Right lobe of liver (tissue), 6 donors: ENCODE measurements at places on chromosomes 2 and 18.

- H3K27me3 ChIP-seq, result no peaks in the 10 kb centered on the region
- H3K4me3 ChIP-seq, result no peak overlapping the region
- H3K27ac ChIP-seq, result no peak overlapping the region
- no peaks in the 10 kb centered on the region for H3K4me1 ChIP-seq
- DNase-seq, result no peak
These were observed 119.8 kb downstream of the AGAP1 start for GRCh38 chr2:235613649-235614048.

- H3K27ac ChIP-seq, result no peak overlapping the region
- DNase-seq, result peak; percentile 5
These were observed 22.6 kb downstream of the POMC start for GRCh38 chr2:25145803-25146202.

DNA sequence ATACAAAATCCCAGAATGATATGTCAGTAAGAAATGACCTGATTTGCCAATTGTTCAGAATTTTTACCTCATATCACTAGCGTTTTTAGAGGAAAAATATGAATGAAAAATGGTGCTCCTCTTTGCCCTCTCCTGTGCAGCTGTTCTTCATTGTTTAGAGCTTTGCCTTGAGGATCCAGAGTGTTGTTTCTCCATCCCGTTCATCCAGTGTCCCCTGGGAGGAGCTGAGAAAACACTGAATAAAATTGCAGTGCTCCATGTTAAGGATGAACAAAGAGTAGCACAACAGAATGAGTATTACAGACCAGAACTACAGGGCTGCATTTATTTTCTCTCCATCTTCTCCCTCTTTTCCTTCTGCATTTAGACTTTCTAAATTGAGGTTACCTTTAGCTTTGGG, 133.1 kb downstream of the ADCYAP1 start:
- no peaks in the 10 kb centered on the region for H3K27me3 ChIP-seq
- no peaks in the 10 kb centered on the region for H3K36me3 ChIP-seq
- no peak overlapping the region for H3K27ac ChIP-seq
- no peak for DNase-seq
- H3K4me3 ChIP-seq, result no peak overlapping the region

GRCh38 chr2:168731616-168732015, 70.8 kb upstream of the NOSTRIN start:
- H3K4me3 ChIP-seq, result no peak overlapping the region
- no peaks in the 10 kb centered on the region for H3K27me3 ChIP-seq
- no peak for DNase-seq

DNA sequence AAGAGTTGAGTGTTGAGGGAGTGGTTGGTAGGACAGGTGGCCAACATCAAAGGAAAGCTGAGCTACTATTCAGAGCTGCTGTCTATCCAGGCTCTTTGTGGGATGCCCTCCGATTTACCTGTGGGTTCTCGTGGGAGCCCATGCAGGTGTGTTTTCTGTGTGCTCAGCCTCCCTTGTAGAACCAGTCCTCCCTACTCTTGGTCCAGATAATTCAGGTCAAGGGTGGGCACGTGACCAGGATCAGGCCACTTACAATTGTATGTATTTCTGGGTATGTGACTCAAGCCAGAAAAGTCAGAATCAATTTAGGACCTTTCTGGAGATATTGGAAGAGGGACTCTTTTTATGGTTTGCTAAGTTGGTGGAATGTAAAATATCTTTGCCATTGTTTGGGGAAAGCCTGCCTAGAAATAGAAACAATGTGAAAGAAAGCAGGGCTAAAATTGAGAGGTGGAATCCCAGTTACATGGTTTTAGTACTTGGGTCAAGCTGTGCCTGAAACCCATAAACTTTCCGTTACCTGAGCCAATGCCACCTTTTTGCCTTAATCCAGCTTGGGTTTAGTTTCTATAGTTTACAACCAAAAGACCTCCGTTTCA, 93.2 kb downstream of the PDCL3 start:
- H3K27ac ChIP-seq, result no peak overlapping the region
- H3K36me3 ChIP-seq, result no peaks in the 10 kb centered on the region
- DNase-seq, result no peak
- no peaks in the 10 kb centered on the region for H3K27me3 ChIP-seq

- H3K27ac ChIP-seq, result no peak overlapping the region
- DNase-seq, result no peak
- H3K36me3 ChIP-seq, result peaks cover 2% of the 10 kb centered on the region
- H3K4me3 ChIP-seq, result no peak overlapping the region
- H3K27me3 ChIP-seq, result no peaks in the 10 kb centered on the region
These were observed 28.2 kb downstream of the UBE2F start for GRCh38 chr2:237995036-237995435.

DNA sequence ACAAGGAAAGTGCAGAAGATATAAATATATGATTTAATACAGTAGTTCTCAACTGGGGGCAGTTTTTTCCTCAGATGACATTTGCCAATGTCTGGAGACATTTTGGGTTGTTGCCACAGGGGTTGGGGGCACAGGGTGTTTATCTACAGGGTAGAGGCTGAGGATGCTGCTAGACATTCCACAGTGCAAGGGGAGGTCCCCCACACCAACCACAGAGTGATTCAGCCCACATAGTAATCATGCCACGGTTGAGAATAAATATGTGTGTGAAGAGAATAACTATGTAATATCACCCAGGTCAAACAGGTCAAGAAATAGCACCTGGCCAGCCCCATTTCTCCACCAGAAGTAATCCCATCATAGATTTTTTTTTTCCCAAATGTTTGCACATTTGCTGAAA, 17.9 kb downstream of the DYSF start:
- no peaks in the 10 kb centered on the region for H3K27me3 ChIP-seq
- no peak overlapping the region for H3K4me3 ChIP-seq
- no peaks in the 10 kb centered on the region for H3K36me3 ChIP-seq
- no peak overlapping the region for H3K27ac ChIP-seq
- no peaks in the 10 kb centered on the region for H3K4me1 ChIP-seq

- no peak overlapping the region for H3K27ac ChIP-seq
- H3K27me3 ChIP-seq, result no peaks in the 10 kb centered on the region
- DNase-seq, result no peak
These were observed 489.5 kb downstream of the IRS1 start for GRCh38 chr2:226310146-226310545.

DNA sequence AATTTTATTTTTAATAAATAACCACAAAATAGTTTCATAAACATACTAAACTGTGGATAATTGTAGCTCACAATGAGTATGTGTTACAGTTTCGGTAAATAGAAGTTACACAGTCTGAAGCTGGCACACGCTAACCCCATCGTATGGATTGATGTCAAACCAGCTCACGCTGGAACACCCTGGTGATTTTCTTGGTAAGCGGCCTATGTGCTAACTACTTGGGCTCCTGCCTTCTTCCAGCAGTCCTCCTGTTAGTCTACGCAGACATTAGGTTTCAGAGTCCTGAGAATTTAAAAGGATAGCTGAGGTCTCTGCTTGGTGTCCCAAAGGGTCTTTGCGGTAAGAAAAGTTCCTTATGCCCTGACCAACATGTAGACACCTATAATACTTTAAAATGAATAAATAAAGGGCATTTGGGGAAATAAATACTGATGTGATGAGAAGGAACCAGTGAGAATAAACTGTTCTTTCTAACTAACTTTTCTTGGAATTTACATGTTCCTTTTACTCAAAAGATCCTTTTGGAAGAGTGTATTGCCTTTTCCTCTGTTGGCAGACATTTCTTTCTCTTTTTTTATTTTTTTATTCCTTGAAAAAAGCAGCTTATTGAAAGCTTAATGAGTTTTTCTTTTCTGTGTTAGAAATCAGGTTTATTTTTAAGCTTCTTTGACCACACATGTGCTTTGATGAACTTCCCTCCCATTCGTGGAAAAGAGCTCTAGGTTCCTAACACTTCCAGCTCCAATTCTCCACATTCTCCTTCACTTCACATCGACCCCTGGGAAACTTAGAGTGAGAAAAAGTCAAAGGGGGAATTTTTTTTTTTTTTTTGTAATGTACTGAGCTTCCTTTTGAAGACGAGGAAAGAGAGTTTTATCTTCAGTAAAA, 322.2 kb downstream of the IRS1 start:
- no peaks in the 10 kb centered on the region for H3K27me3 ChIP-seq
- no peak overlapping the region for H3K27ac ChIP-seq
- no peak for DNase-seq
- H3K36me3 ChIP-seq, result no peaks in the 10 kb centered on the region

- H3K27ac ChIP-seq, result no peak overlapping the region
- peaks cover 4% of the 10 kb centered on the region for H3K4me1 ChIP-seq
- DNase-seq, result no peak
- no peaks in the 10 kb centered on the region for H3K27me3 ChIP-seq
- no peak overlapping the region for H3K4me3 ChIP-seq
These were observed 161.0 kb downstream of the IRS1 start for GRCh38 chr2:226638576-226638975.

DNA sequence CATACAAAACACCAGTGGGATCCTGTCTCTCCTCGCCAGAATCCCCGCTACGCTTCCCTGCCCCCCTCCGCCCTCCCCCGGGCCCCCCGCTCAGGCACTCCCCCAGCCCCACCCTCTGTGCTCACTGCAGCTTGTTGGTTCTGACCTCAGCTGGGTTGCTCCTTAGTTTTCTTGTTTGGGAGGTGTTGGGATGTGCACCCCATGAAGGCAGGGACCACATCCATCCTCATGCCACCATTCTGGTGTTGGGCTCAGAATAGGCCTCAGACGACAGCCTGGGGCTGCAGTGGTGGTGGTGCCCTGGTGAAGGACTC, 4.6 kb downstream of the SNED1 start:
- no peak overlapping the region for H3K4me3 ChIP-seq
- DNase-seq, result no peak
- H3K27me3 ChIP-seq, result no peaks in the 10 kb centered on the region
- H3K4me1 ChIP-seq, result peaks cover 28% of the 10 kb centered on the region
- H3K27ac ChIP-seq, result no peak overlapping the region

- no peak overlapping the region for H3K27ac ChIP-seq
- H3K4me3 ChIP-seq, result no peak overlapping the region
- no peaks in the 10 kb centered on the region for H3K27me3 ChIP-seq
- no peaks in the 10 kb centered on the region for H3K4me1 ChIP-seq
- H3K36me3 ChIP-seq, result no peaks in the 10 kb centered on the region
These were observed 91.5 kb downstream of the RAD51AP2 start for GRCh38 chr2:17426743-17427142.

GRCh38 chr2:15043336-15044058, 411.0 kb downstream of the LRATD1 start:
- H3K4me3 ChIP-seq, result no peak overlapping the region
- DNase-seq, result no peak
- no peak overlapping the region for H3K27ac ChIP-seq
- H3K27me3 ChIP-seq, result no peaks in the 10 kb centered on the region
- no peaks in the 10 kb centered on the region for H3K4me1 ChIP-seq

DNA sequence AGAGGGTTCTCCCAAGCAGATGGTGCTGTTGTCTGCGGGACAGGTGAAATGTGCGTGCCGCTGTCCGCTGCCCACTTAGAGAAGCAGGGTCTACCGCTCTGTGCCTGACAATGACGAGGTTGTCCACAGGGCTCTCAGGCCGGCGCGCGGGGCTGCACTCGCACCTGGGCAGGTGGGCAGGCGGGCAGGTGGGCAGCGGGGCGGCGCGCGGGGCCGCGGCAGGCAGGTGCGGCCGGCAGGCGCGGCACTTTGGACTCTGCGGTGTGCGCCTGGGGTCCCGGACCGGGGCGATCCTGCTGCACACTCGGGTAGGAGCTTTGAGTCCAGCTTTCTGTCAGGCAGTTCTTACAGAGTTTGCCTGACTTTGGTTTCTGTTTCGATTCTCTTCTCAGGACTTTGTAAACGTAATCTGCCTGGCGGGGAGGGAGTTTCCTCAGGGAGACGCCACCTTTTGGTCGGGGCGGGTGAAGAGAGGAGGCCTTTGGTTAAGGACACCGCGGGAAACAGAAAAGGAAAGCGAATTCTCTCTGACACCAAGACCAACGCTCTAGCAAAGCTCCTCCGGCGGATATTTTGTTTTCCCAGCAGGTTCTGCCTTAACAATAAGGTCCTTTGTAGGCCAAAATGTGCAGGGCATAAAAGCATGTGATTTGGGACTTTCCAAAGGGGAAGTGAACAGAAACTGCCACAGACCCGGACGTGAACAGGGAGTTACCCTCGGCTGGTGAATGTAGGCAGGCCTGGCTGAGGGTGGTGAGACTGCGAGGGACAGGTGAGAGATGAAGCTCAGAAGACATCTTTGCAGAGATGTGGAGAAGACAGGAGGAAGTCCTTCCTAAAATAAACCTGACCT, at the start of gene IFIH1:
IFIH1 (minus strand) TSS at position 357 of the 853 bp plus-strand sequence. CDS start 377 bp downstream, outside the sequence.
- peak within 1 kb of the TSS; percentile 63 for H3K4me3 ChIP-seq
- peak within 1 kb of the TSS; percentile 99 for H3K27ac ChIP-seq
- no peaks in the 10 kb centered on the region for H3K4me1 ChIP-seq
- DNase-seq, result peak; percentile 92
- H3K27me3 ChIP-seq, result no peaks in the 10 kb centered on the region

GRCh38 chr18:3036108-3036507, 23.2 kb upstream of the LPIN2 start:
- DNase-seq, result no peak
- H3K27ac ChIP-seq, result no peak overlapping the region

DNA sequence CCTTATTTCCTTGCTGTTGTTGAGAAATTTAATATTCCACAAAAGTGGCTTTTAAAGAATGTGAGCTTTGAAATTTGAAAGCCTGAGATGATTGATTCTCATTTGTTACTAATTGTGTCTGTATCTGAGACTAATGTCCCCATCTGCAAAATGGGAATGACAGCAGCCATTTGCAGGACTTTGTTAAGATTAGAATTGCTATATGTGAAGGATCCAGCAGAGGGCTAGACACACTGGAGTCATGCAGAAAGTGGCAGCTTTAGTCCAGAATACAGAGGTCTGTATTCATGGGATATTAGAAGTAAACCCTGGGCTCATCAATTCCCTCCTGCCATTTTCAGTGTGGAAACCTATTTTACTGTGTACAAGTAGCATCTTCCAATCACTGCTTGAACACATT, 296.5 kb upstream of the GYPC start:
- H3K27ac ChIP-seq, result no peak overlapping the region
- no peak overlapping the region for H3K4me3 ChIP-seq
- H3K27me3 ChIP-seq, result no peaks in the 10 kb centered on the region
- no peak for DNase-seq
- H3K36me3 ChIP-seq, result no peaks in the 10 kb centered on the region

DNA sequence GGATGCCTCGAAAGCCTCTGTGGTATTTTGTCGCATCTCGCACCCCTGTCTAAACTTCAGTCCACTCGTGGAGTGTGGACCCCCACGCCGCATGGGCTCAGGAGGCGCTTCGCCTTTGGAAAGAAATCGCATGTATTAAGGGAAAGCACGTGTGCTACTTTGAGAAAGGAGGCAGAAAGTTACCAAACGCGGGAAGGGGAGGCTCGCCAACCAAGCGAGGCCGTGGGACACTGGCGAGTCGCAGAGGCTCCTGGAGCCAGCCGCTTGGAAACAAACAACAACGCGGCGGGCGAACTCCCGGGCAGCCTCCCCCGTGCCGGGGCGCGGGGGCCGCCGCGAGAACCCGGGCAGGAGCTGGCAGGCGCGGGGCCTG, 455 bp upstream of the AGAP1 start:
- H3K27ac ChIP-seq, result peak overlapping the region; percentile 70
- H3K4me3 ChIP-seq, result peak overlapping the region; percentile 67
- H3K27me3 ChIP-seq, result no peaks in the 10 kb centered on the region
- no peak for DNase-seq

- H3K36me3 ChIP-seq, result no peaks in the 10 kb centered on the region
- H3K4me3 ChIP-seq, result no peak overlapping the region
- no peak for DNase-seq
- H3K27ac ChIP-seq, result no peak overlapping the region
These were observed 857.7 kb downstream of the GALR1 start for GRCh38 chr18:78107363-78107762.
